Right lung (tissue), 10 donors: ENCODE measurements at places on chromosomes 5 and 9.

DNA sequence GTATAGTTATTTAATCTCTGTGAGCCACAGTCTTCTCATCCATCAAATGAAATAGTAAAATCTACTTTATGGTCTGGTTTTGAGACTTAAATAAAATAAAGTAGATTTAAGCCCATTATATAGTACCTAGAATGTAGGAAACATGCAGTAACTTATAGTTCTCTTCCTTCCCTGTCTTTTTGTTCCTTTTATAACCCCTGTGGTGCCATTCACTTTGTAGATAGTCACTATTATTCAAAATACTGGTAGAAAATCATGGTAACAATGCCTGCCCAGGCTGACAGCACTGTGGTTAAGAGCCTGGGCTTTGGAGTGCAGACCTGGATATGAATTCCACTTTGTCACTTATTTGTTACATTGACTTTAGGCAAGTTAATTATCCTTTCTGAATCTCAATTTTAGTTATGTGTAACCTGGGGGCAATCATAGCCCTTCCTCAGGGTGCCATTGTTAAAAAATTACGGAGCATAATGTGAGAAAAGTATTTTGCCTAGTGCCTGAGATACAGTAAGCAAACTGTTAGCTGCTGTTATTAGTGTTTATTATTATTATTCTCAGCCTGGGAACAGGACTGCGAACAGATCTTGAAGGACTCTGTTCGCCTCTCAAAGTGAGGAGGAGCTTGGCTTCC, 100.4 kb downstream of the RALGPS1 start:
- no peak for DNase-seq

- DNase-seq: peak; percentile 43
Observed at GRCh38 chr5:147558826-147559225, 49.0 kb upstream of the DPYSL3 start.

- no peak for DNase-seq
Observed at GRCh38 chr9:16904655-16905054, 34.2 kb upstream of the BNC2 start.

- no peak for DNase-seq
Observed at GRCh38 chr5:10366310-10367272, 13.1 kb downstream of the MARCHF6 start.

DNA sequence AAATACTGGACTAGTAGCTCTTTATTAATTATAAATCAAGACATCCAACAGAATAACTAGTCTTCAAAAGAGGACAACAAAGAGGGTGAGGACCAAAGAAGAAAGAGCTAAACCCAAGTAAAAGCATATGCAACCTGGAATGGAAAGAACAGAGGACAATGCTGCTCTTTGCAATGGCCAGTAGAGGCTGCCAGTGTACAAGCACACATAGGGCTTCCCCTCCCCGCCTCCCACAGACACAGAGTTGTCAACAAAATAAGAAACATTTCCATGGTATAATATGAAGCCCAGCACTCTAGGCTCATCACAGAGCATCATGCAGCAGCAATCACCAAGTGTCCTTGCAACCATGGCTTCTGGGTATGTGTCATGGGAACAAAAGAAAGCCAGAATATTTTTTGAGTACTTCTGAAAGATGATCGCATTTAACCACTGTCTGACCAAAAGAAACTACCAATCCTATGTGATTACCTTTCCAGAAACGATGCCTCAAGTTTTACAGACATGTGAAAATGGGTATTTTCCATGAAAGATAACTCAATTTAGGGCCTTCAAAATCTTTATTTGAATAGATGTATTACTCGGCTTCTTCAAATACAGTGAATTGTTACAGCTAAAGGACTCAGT, 58.1 kb downstream of the RFX3 start:
- no peak for DNase-seq

- no peak for DNase-seq
Observed at GRCh38 chr5:143892271-143892670, 80.3 kb downstream of the HMHB1 start.

DNA sequence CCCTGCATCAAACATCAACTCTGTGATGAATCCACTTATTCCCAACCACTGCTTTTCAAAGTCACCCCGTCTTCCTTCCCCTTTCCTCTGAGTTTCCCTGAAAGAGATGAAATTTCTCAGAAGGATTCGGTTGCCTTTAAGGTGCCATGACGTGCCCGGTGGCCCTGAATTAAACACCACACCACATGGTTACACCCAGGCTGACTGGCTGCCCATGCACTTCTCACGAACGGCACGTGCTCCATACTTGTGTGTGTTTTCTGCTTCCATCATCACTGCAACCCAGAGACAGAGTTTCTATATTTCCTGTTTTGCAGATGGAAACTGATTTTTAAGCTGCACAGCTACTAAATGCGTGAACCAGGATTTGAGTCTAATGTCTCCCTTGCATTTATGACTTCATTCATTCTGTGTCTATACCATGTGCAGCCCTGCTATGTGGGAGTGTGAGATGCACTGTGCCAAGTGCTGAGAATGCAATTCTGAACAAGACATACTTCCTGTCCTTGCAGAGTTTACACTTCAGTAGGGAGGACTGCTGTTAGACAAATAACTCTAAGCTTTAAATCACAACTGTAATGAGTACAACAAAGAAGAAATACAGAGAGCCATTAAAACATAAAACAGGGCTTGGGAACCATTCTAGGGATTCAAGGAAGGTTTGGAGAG, 162.9 kb downstream of the NXNL2 start:
- DNase-seq: peak; percentile 51

DNA sequence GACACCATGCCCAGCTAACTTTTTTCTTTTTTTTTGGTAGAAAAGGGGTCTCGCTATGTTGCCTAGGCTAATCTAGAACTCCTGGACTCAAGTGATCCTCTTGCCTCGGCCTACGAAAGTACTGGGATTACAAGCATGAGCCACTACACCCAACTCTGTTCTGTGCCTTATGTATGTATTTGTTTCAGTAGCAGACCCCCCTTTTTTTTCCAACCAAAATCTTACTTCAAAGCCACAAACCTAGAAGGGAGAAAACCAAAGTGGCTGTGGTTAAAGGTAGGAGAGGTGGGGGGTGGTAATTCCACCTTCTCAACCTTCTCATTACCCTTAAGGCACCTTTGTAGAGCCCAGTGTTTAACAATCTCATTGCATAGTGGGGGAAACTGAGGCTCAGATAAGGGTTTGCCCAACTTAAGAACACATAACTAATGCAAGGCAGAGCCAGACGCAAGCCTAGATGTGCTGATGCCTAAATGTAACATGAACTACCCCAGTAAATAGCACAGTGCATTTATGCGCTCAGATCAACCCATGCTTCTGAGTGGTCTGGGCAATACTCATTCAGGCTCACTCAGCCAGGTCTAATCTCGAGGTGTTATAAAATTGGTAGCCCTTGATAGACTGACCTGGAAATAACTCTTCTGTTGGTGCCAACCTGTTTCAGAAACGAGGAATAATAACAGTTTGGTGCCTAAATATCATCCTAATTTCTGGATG, 33.0 kb downstream of the ITK start:
- DNase-seq: no peak

GRCh38 chr5:155554500-155554899, 540.9 kb downstream of the KIF4B start:
- no peak for DNase-seq

DNA sequence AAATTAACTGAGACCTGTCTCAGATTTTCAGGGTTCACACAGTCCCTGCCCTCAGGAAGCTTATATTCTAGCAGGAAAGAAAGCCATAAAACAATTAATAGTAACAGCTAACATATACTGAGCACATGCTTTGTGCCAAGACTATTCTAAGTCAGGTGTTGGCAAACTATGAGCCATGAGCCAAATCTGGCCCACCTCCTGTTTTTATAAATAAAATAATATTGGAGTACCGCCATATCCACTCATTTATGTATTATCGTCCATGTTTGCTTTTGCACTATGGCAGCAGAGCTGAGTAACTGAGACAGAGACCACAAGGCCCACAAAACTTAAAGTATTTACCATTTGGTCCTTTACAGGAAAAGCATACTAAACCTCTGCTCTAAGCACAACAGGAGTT, 83.3 kb upstream of the TRIO start:
- no peak for DNase-seq

DNA sequence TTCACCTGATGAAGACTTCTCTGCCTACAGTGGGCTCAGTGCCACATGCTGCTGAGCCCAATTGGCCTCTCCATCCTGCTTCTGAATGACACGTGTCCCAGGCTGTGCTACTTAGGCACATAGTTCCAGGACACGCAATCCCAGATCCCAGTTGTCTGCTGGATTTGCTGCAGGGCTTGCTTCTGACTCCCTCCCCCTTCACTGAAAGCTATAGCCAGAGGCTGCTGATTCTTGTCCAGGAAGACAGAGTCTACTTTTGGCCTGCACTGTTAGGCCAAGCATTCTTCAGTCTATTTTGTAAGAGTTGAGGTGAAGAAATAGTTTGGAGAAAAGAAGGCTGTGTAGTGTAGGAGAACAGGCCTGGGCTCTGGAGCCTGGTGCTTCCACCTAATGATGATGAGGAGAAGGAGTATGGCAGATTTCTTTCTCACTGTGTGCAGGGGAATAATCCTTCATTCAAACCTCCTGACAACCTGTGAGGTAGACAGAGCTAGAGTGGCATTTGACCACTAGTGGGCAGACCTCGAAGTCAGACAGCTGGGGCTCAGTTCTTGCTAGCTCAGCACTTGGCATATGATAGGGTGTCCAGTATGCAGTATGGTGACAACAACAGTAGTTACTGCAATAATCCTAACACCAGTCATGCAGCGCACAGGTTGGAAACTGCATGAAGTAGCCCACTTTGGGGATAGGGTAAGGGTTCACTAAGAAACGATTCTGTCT, 19.5 kb upstream of the ASPN start:
- no peak for DNase-seq

- DNase-seq: no peak
Observed at GRCh38 chr5:8213701-8214240, 344.8 kb downstream of the MTRR start.

DNA sequence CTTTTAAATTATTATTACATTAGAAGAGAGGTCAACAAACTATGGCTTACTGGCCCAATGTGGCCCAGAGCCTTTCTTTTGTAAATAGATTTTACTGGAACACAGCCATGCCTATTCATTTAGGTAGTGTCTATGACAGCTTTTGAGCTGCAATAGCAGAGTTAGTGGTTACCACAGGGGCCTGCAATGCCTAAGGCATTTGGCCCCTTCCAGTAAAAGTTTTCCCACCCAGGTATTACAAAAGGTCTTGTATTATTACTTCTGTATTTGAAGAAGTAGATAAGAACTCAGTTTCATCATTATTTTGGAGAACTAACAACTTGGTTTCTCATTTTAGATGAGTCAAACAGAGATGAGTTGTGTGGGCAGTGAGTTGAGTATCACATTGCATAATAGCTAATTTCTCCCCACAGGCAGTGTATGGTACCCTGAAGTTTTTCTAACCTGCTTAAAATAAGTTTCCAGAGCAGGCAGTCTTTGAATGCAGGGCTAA, 9.5 kb downstream of the MTRR start:
- no peak for DNase-seq

GRCh38 chr5:69231281-69231680, 3.4 kb upstream of the CDK7 start:
- DNase-seq: no peak

GRCh38 chr9:18487611-18488010, 13.7 kb downstream of the ADAMTSL1 start:
- DNase-seq: no peak

DNA sequence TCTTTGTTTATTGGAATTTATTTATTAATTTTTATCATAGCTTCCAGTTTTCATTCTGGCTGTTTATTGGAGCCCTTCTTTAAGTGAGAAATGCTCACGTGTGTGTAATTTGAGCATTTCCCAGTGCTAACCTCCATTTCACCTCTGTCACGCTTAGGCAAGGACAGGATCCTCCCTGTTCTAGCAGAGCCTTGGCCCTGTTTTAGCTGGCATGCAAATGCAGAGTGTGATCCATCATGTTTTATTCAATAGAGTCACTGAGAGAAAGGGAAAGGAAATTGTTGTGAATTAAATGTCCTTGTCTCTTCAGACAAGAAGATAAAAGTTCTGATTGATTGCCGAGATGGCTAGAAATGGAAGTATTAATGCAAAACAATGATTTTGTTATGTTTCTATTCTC, 137.3 kb upstream of the ACO1 start:
- DNase-seq: no peak

DNA sequence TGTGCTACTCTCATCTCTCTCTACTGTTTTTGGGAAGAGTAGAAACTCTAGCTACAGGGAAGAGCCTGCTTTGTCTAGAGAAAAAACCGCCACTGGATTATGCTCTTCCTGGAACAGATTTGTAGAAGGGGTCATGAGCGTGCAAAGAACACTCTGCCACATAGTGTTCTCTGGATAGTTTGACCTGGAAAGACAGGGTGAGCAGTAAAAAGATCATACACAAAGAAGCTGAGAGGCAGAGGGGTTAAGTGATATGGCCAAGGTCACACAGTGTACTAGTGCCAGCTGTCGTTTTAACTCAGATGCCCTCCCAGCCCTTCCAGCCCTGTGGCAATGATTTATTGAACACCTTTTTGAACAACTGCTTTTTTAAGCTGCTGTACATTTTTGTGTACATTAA, 182.2 kb downstream of the NNT start:
- no peak for DNase-seq

GRCh38 chr5:12825163-12825562, 920.9 kb upstream of the CTNND2 start:
- no peak for DNase-seq

DNA sequence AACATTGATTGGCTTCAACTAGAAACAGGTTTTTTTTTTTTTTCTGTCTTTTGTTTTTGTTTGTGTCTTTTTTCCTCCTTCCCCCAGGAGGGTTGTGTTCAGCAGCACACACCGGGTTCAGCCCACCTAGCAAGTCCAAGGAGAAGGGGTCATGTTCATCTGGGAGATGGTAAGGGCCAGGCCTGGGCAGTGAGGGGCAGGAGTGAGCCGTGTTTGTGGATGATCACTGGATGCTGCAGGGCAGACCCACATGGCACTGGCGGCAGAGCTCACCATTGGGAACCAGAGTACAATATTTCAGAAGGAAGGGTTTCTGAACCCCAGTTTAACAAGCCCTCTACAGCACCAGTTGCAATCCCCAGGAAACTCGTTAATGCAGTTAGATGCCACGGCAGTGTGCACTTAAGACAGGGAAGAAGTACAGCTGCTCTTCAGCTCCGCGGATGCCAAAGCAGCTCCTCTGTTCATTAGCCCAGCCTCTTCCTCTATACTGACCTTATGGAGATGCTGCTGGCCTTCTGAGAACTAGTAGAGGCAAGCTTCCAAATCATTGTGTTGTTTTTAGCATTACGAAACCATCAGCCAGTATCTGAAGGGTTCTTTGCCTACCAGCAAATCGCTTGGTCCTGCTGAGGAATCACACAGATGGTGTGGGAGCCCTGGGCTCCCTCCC, 508.2 kb upstream of the WWC1 start:
- DNase-seq: no peak

- DNase-seq: no peak
Observed at GRCh38 chr9:114591849-114592248, 4.3 kb downstream of the ATP6V1G1 start.

DNA sequence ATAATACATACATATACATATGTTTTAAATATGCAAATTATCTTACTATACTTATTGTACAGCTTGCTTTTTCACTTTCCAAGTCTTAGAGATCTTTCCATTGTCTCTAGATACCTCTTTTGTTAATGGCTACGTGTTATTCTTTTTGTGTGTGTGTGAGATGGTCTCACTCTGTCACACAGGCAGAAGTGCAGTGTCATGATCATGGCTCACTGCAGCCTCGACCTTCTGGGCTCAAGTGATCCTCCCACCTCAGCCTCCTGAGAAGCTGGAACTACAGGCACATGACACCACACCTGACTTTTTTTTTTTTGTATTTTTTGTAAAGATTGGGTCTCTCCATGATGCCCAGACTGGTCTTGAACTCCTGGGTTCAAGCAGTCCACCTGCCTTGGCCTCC, 2.8 kb downstream of the OSMR start:
- DNase-seq: no peak
